ENCODE measurements at places on chromosomes 12 and 14.

GRCh38 chr12:105741786-105742566 is 396.8 kb downstream of the NUAK1 start:
- DNase-seq = no peak

DNA sequence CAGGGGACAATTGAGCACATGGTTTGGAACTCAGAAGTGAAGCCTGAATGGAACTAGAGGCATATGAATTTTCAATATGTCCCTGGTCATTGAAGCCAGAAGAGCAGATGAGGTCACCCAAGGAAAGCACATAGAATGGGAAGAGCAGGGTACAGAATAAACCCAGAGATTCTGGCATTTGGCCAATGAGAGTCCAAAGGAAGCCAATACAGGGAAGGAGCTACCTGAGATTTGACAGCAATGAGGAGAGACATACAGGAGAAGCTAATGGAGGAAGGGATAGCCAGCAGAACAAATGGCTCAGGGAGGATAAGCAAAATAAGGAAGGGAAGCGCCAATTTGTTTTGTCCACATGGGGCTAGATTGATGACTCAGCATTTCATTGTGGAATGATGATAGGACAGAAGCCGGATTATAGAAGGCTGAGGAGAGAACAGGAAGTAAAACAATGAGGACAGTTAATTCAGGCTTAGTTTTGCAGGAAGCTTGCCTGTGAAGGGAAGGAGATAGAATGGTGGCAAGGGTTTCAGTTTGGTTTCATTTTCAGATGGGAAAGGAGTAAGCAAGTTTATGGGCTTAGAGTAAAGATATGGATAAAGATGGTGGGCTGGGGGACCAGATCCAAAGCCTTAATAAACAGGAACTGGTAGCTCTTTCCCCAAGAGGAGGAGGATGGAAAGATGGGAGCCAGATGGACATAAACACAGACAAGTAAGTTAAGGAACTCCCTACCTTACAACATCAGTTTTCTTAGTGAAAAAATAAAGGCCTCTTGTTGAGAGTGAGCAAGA is 3.2 kb upstream of the SPTSSA start:
- no peak for DNase-seq

DNA sequence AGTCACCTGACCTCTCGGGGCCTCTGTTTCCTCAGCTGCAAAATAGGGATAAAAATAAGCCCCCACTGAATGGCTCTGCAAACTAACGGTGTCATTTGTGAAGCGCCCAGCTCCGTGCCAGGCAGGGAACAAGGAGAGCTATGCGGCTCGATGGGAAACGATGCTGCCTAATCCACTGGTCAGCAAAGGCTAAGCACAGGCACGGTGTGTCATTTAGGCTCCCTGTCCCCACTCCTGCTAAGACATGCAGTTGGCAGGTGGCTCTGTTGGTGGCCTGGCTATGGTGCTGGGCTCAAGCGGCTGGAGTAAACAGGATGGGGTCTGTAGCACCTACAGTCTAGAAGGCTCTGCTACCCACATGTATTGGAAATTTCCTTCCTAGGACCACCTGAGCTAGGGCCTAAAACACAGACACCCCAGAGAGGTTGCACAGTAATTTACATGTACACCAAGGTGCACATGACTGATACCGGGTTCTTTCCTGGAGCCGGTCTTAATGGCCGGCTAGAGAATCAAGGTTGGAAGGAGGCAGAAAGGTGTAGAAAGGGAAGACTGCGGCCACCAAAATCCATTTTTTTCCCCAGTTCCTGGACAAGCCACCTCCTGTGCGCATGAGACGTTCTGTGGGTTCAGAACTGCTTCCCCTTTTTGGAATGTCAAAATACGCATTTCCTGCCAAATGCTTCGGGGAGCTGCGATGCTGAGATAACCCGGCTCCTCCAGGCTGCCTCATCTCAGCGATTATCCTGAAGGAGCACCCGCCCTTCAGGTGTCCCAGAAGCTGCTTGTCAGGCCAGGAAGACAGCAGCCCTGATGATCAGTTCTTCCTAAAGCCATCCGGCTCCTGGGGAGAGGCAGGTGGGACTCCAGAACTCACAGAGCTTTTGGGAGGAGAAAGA is 1.0 kb downstream of the CACNA2D4 start:
- peak; percentile 35 for DNase-seq

DNA sequence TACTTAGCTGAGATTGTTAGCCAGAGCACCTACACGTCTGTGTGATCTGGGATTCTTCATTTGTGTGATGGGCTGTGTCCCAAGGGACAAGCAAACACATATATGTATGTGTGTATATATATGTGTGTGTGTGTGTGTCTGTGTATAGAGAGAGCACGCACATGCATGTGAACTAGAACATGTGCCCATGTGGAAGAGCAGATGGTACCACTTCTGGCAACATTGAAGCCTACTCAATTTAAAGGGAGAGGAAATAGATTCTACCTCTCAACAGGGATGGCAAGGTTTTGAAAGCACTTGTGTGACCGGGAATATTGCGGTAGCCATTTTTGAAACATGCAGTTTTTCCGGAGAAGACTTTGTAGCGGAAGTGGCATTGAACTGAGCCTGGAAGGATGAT is 1.4 kb downstream of the TOMM20L start:
- DNase-seq = no peak

DNA sequence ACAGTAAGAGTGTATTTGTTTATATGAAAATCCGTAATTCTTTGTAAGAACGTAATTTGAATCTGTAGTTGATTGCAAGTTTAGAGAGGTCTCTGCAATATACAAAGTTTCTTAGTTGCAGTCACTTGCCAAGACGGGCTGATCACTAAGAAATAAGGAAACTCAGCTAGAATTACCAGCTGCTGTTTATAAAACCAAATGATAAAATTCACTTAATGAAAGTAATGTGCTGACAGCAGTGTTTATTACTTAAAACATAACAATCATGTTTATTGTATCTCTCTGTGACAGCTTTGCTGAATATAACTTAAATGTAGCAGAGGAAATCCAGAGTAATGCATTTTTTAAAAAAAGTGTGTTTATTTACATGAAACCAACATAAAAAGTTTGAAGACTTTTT is 31.2 kb downstream of the SRGAP1 start:
- no peak for DNase-seq

DNA sequence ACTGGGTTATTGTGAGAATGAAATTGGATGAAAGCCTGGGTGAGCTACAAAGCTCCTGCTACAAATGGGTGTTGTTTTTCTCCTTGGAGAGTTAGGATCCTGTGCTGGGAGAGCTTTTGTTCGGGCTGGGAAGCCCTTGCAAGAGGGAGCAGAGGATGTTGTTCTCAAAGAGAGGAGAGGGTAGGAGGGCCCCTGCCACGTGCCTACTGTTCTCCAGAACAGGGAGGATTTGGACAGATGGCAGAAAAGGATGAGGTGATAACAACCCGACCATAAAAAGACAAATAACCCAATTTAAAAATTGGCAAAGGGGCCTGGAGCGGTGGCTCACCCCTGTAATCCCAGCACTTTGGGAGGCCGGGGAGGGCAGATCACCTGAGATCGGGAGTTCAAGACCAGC is 68.8 kb downstream of the GALNT16 start:
- no peak for DNase-seq

DNA sequence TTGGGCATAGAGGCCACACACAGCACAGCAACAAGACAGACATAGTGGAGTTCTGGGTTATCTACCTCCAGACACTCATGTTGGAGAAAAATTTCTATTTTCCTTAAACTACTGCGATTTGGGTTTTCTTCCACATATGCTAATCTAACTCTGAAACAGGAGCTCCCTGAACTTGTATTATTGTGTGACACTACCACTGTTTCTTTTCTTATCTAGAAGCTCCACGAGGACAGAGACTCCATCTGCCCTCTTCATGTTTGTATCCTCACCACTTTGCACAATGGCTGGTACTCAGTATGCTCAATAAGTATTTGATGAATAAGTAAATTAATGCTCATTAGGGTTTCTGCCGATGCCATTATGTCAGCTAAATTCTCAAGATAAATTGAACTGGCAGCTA is 218.6 kb downstream of the PAX9 start:
- DNase-seq = no peak

GRCh38 chr12:54680374-54680773 is 32.2 kb upstream of the DCD start:
- no peak for DNase-seq

- DNase-seq = no peak
Measured at GRCh38 chr12:51932218-51933076, 19.1 kb upstream of the ACVR1B start.

DNA sequence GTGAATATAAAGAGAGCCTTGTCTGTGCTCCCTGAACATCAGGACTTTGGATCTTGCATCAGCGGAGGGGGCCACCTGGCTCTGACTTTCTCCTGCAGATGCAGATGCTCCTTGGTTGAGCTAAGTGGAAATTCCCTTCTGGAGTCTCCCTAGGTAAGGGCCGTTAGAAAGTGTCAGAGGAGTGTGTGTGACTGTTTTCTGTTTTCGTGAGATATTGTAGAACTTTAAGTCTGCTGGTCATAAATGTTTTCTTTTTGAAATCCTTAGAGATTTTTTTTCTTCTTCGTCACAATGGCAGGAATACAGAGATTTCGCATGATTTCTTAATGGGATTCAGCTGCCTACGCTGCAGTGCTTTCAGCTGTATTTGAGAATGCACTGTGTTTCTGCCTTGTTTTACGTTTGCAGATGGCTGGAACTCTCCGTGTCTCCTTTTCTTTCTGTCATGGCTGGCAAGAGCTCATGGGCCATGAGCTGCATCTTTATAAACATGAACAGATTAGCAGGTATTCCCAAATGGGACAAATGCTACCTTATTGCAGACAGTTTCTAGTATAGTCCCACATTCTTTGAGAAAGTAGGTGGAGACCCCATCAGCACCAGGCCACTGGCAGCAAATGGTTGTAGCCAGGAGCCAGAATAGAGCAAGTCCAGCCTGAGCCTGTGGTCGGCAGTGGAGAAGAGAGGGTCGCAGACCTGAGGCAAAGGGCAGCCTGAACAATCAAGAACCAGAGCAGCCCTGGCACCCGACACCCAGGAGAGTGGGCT is 76.2 kb upstream of the FRMD6 start:
- no peak for DNase-seq

DNA sequence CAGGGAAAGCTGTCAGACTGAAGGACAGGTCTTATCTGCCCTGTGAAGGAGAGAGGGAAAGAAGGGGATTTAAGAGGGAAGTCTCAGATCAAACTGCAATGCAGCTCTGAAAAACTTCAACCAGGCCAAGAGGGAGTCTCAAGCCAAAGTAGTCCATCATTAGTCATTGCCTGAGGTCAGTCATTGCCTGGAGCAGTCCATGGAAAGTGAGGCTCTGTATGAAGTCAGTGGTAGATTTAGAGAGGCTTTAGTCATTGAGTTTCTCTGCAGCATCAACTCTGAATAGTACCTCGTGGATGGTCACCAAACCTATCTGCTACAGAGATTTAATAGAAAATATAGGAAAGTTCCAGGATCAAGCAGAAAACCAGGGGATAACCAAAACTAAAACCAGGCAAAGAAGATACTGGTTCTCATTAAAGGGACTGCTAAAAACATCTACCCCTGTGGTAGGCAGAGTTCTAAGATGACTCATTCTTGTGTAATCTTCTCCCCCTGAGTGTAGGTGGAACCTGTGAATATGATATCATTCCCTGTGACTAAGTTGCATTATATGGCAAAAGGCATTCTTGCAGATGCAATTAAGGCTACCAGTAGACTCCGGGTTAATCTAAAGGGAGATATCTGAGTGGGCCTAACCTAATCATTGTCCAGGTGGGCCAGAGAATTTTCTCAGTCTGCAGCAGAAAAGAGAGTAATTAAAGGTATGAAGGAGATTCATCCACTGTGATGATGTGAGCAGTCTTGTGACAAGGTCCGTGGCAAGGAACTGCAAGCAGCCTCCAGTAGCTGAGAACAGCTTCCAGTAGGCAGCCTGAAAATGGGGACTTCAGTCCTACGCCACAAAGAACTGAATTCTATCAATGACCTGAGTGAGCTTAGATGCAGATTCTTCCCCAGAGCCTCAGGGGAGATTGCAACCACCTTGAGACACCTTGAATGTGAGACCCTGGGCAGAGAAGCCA is 123.1 kb downstream of the GALC start:
- DNase-seq = no peak

- DNase-seq = peak; percentile 39
Measured at GRCh38 chr12:52372216-52373154, 5.2 kb upstream of the KRT85 start.

- no peak for DNase-seq
Measured at GRCh38 chr12:11797317-11797913, 147.9 kb downstream of the ETV6 start.

All from CD4-positive, alpha-beta T cell treated with Interferon gamma for 1 hour (primary cell).